ENCODE measurements at places on chromosomes 4 and X. TPM values are rescaled to one million over a fixed set of nuclear protein-coding genes. Genes with fewer than 3 reads are reported as not detected.

The MAGEH1 gene
- 16.8 TPM for polyA plus RNA-seq

The POLN gene
- 1.1 TPM for polyA plus RNA-seq

The ZFYVE28 gene
- polyA plus RNA-seq = 6.8 TPM

The MID1IP1 gene
- polyA plus RNA-seq = 84.7 TPM

GRCh38 chr4:177401658-177402273, 40.5 kb downstream of the AGA start:
- no peaks in the 10 kb centered on the region for H3K4me1 ChIP-seq
- H3K27me3 ChIP-seq = no peaks in the 10 kb centered on the region
- no peak overlapping the region for H3K4me3 ChIP-seq
- H3K36me3 ChIP-seq = no peaks in the 10 kb centered on the region

- DNase-seq = peak; percentile 44
- no peaks in the 10 kb centered on the region for H3K36me3 ChIP-seq
- peaks cover 11% of the 10 kb centered on the region for H3K4me1 ChIP-seq
Observed at GRCh38 chr4:40750461-40751258, 905 bp downstream of the NSUN7 start.

DNA sequence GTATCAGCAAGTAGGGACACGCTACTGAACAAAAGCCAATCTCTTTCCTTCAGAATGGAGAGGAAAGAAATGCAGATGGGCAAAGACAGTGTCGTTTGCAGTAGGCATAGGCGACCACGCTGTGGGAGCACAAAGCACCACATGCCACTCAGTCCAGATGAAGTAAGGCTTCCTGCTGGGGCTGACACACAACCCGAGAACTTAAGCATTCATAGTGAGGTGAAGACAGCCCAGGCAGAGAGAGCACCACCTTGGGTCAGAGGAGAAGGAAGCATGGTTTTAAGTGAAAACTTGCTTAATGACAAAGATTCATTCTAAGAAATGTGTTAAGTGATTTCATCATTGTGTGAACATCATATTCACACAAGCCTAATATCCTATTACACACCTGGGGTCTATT, 238.8 kb downstream of the MGST2 start:
- peaks cover 14% of the 10 kb centered on the region for H3K4me1 ChIP-seq
- H3K4me3 ChIP-seq = no peak overlapping the region
- H3K36me3 ChIP-seq = no peaks in the 10 kb centered on the region
- no peaks in the 10 kb centered on the region for H3K27me3 ChIP-seq
- no peak for DNase-seq

All from lung (tissue), 17 donors.